ENCODE measurements at places on chromosomes 3 and 15. TPM values are rescaled to one million over a fixed set of nuclear protein-coding genes. Genes with fewer than 3 reads are reported as not detected.
A peak's percentile ranks its signal among the peaks of the same experiment; 100 is the strongest.

LMAN1L gene
- total RNA-seq, result not detected

- H3K27ac ChIP-seq, result no peak overlapping the region
- DNase-seq, result no peak
- no peak overlapping the region for H3K4me3 ChIP-seq
- H3K36me3 ChIP-seq, result no peaks in the 10 kb centered on the region
Observed at GRCh38 chr3:67418426-67419217, 235.8 kb downstream of the SUCLG2 start.

DNA sequence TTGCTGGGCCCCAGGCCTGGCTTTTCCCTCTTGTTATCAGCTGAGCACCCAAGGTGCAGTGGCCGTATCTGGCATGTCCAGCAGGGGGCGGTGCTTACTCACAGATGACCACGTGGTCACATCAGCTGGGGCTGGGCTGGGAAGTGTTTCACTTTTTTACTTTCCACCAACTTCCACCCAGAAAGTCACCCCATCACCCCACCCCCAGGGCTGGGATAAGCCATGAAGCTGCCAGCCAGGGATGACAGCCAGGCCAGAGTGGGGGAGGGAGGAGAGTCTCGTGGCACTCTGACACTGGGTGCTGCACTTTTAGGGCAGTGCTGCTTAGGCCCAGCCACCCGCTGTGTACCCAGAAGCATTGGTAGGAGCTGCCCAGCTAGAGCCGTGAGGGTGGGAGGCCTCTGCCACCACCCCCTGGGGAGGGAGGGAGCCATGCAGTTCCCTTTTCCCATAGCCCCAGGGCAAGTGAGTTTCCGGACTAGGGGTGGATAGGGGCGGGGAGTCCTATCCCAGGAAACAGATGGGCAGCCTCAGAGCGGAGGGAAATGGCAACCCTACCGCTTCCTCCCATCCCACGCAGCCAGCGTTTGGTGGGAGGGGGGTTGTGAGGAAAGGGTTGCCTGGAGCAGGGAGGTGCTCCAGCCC lies 6.1 kb downstream of the PPCDC start:
- DNase-seq, result no peak
- no peaks in the 10 kb centered on the region for H3K27me3 ChIP-seq
- H3K4me1 ChIP-seq, result peaks cover 60% of the 10 kb centered on the region

- no peaks in the 10 kb centered on the region for H3K27me3 ChIP-seq
- no peaks in the 10 kb centered on the region for H3K36me3 ChIP-seq
- H3K4me1 ChIP-seq, result peaks cover 26% of the 10 kb centered on the region
- peak overlapping the region; percentile 93 for H3K27ac ChIP-seq
Observed at GRCh38 chr15:58771621-58772250, 634 bp downstream of the MINDY2 start.

GRCh38 chr3:102360183-102360860 lies 74.5 kb upstream of the ZPLD1 start:
- H3K4me1 ChIP-seq, result no peaks in the 10 kb centered on the region
- no peak overlapping the region for H3K4me3 ChIP-seq
- no peak for DNase-seq
- H3K27me3 ChIP-seq, result no peaks in the 10 kb centered on the region
- H3K27ac ChIP-seq, result no peak overlapping the region

DNA sequence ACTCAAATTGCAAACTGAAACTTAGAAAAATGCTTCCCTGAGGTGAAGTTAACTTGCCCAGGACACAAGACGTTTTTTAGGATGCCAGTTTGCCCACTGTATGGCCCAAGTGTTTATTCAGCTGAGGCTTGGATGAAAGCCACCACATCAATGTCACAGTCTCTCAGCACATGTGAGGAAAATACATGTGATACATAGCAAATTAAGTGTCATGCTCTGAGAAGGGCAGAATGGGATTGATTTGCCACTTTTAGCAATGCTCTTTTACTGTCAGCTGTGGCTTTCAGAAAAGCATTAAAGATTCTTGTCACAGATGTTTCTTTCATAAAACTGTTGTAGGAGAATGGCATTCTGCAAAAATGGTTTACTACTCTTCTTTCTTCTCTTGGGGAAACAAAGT lies 165.5 kb downstream of the ZIC1 start:
- no peaks in the 10 kb centered on the region for H3K27me3 ChIP-seq
- H3K4me1 ChIP-seq, result no peaks in the 10 kb centered on the region
- no peak overlapping the region for H3K4me3 ChIP-seq
- H3K36me3 ChIP-seq, result no peaks in the 10 kb centered on the region

DNA sequence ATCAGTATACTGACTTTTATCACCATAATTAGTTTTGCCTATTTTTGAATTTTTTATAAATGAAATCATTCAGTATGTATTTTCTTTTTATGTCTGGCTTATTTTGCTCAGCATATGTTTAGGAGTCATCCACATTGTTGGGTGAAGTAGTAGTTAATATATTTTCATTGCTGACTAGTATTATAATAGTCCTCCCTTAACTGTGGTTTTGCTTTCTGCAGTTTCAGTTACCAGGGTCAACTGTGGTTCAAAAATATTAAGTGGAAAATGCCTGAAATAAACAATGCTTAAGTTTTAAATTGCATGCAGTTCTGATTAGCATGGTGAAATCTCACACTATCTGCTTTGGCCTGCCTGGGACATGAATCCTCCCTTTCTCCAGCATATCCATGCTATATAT lies 39.5 kb upstream of the PRR23C start:
- no peak for DNase-seq
- no peaks in the 10 kb centered on the region for H3K27me3 ChIP-seq
- H3K36me3 ChIP-seq, result no peaks in the 10 kb centered on the region
- H3K4me1 ChIP-seq, result no peaks in the 10 kb centered on the region
- H3K27ac ChIP-seq, result no peak overlapping the region
- no peak overlapping the region for H3K4me3 ChIP-seq

DNA sequence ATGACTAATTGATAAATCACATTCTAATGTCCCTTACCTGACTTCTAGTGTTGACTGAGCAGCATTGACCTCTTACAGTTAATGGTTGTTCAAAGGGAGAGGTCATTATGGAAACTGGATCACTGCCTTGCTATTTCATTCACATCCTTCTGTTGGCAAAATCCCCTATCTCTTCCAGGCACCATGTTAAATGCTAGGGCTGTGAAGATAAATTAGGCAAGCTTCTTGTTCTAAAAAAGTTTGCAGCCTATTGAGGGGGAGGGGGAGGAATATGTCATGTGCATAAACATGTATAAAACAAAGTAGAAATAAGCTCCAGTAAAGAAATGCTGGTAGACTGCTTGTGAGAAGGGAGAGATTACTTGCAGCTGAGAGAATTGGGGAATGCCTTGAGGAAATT lies 84.8 kb upstream of the MLF1 start:
- no peaks in the 10 kb centered on the region for H3K4me1 ChIP-seq
- no peak overlapping the region for H3K4me3 ChIP-seq
- H3K36me3 ChIP-seq, result no peaks in the 10 kb centered on the region
- H3K27me3 ChIP-seq, result no peaks in the 10 kb centered on the region

Measured in upper lobe of left lung (tissue), 6 donors.